Ecto neural progenitor cell (in vitro differentiated cells): ENCODE measurements at places on chromosomes 7 and 10.
A peak's percentile ranks its signal among the peaks of the same experiment; 100 is the strongest.

GRCh38 chr10:21964983-21965665 lies 38.4 kb downstream of the DNAJC1 start:
- no peak for DNase-seq

- DNase-seq, result no peak
These were observed 2.7 kb upstream of the HERPUD2 start for GRCh38 chr7:35697414-35698175.

GRCh38 chr7:44707558-44708230 lies 41.0 kb upstream of the ZMIZ2 start:
- no peak for DNase-seq

DNA sequence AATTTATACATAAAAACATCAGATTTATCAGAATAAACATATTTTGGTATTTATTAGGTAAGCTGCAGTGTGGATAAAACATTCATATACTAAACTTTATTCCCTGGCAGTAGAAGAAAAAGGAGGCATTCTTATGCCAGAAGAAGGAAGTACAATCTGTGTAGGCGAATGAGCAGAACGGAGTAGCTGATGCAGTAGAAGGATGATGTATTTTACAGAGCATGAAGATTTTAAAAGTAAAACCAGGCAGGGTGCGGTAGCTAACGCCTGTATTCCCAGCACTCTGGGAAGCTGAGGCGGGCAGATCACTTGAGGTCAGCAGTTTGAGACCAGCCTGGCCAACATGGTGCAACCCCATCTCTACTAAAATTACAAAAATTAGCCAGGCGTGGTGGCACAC lies 294.9 kb upstream of the MKLN1 start:
- DNase-seq, result no peak

- DNase-seq, result no peak
These were observed 1024.2 kb downstream of the GRM8 start for GRCh38 chr7:126228356-126229061.

DNA sequence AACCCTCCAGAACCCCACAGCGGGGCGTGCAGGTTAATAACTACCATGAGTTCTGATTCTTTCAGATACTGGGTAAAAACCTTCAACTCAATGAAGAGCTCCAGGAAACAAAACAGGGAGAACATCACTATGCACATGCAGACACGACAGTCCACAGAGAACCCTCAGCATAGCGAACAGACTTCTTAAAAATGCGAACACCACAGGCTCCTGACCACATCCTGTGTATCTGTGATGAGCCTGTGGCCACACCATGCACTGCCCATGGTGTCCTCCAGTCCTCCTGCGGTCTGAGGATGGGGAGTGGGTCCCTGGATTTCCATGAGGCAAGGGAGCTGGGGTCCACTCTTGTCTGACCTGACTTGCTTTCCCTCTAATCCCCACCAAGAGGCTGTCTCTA lies 107.2 kb downstream of the COBL start:
- no peak for DNase-seq

DNA sequence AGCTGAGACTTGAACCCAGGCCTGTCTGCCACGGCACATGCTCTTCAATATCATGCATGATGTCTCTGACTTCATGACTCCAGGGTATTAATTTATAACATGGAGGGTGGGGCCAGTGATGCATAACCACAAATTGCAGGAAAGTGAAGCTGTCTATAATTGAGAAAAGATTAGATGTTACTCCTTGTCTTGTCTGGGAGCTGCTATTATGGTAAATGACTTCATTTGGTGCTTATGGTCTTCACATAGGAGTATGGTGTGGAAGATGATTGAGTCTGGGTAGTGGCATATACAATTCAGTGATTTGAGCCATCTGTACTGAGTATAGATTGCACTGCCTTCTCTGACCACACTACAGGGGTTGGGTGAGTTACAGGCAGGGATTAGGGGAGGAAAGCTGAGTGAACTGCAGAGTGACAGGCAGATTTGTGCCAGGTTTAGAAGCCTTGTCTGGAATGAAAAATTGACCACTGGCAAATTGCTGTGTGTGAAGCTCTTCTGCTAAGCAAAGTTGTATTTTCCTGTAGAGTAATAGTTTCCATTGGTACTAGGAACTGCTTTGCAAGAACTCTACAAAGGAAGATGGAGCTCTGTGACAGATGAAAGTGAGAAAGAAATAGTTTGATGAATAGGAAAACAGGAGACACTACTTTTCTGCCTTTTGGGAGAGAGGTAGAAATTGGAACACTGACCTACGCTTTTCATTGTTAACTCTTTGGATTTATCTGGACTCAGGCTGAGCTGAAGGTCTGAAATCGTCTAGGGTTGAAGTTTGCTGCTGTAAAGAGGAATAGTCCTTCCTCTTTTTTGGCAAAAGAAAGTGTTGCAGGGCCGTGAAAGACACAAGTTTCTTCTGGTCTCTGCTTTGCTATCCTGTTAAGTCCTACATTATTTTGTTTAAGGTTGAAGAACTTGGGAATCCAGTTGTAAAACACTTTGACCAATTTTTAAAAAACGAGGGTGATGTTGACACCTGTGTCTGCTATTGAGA lies 2.7 kb downstream of the SND1 start:
- DNase-seq, result no peak

GRCh38 chr10:11578802-11579255 lies 32.6 kb downstream of the USP6NL start:
- no peak for DNase-seq

- DNase-seq, result no peak
These were observed 108.2 kb upstream of the NFE2L3 start for GRCh38 chr7:26043801-26044200.

- no peak for DNase-seq
These were observed 11.1 kb downstream of the PRLHR start for GRCh38 chr10:118584181-118584954.

DNA sequence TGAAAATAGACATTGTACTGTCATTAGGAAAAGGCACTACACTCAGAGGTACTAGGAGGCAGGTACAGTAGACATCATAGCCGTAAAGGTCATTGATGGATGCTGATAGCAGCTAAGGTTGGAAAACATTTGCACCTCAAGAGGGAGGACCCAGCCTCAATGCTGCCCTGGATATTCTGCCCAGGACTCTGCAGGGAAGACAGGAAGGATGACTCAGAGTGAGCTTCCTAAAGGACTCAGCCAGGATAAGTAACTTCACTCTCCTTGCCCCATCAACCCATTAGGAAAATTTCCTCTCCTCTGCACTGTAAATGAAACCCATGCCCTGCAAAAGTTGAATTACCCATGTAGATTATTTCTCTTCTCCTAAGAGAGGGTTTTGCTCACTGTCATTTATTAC lies 617.9 kb upstream of the MKI67 start:
- no peak for DNase-seq

DNA sequence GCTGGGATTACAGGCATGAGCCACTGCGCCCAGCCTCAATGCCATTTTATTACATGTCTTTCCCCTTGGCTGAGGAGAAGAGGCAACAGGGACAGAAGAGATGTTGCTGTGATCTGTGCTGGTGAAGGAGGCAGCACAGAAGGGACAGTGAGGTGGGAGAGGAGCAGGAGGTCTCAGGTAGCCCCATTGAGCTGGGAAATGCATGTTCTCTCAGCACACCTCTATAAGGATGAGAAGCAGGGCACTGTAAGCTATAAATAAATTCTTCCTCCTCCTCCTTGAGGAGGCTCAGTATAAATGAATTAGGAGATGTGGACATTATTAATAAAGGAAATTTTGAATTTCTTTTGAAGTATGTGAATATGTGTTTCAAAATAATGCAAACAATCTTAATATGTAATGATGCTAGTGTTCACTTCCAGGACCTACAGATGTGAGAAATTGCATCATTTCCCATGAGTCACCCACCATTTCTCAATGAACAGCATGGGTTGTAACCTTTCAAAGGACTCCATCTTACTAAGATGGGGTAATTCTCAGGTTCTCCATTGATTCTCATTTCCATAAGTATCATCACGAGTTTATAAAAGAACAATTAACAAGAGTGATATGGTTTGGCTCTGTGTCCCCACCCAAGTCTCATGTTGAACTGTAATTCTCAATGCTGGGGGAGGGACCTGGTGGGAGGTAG lies 88.9 kb upstream of the ODAD2 start:
- no peak for DNase-seq

DNA sequence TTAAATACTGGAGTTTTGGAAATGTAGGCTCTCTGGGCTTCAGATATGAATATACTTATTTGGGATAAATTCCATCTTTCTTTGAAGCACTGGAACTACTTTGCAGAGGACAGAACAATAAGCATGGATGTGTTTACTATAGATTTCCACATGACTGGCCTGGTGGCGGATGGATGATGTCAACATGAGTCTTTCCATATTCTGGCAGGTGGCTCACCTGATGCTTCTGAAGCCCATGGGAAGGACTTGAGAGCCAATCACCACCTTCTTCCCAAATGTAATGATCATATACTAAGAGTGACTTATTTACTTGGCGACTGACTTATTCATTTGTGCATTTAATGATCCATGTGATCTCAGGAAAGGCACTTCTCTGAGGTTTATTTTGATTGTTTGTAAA lies 110.5 kb downstream of the FANK1 start:
- no peak for DNase-seq

- no peak for DNase-seq
These were observed 5.3 kb downstream of the FRMD4A start for GRCh38 chr10:14325325-14325955.

GRCh38 chr7:98240961-98241673 lies 10.9 kb downstream of the TECPR1 start:
- peak; percentile 75 for DNase-seq

- DNase-seq, result no peak
These were observed 21.0 kb downstream of the ZCCHC24 start for GRCh38 chr10:79424221-79425073.

- no peak for DNase-seq
These were observed 124.4 kb upstream of the ITGB1 start for GRCh38 chr10:33082373-33082895.

DNA sequence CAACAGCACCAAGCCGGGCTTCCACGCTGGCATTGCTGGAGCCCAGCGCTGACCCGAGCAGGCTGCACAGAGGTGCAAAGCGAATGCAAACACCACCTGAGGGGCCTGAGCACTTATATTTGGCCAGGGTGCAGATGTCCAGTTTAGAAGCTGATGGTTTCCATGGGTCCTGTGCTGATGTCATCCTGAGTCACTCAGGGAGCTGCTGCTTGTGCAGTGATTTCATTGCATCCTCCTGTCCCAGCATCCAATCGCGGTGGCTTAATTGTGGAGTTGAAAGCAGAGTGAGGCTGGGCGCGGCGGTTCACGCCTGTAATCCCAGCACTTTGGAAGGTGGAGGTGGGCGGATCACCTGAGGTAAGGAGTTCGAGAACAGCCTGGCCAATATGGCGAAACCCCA lies 410.2 kb upstream of the KLF6 start:
- no peak for DNase-seq

- DNase-seq, result peak; percentile 51
These were observed 428.3 kb downstream of the TNS3 start for GRCh38 chr7:47153576-47153975.

DNA sequence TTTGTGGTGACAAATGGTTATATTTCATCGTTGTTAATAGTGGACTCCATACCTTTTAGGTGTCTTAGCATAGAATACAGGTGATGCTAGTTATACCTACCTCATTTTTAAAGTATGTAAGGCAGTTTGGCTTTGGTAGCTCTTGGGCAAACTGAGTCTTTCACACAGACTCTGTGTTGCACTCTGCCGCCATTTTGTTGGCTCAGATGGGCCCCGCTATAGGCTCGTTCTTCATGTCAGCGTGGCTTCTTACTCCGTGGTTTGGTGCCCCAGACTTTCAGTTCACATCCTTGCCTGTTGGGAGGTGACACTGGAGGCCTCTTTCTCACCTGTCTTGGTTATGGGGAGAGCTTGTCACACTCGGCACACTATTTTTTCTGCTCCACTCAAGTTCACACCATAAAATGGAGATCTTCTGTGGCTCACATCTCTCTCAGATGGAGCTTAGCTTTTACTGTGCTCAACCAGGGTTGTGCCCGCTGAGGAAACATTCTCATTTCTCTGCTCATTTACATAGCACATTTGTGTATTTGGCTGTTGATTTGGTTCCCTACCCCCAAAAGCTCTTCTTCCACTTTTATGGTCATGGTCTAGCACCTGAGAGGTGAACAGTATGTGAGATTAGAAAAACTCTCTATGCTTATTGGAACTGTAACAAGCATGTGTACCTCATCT lies 178.5 kb downstream of the ARID5B start:
- no peak for DNase-seq

DNA sequence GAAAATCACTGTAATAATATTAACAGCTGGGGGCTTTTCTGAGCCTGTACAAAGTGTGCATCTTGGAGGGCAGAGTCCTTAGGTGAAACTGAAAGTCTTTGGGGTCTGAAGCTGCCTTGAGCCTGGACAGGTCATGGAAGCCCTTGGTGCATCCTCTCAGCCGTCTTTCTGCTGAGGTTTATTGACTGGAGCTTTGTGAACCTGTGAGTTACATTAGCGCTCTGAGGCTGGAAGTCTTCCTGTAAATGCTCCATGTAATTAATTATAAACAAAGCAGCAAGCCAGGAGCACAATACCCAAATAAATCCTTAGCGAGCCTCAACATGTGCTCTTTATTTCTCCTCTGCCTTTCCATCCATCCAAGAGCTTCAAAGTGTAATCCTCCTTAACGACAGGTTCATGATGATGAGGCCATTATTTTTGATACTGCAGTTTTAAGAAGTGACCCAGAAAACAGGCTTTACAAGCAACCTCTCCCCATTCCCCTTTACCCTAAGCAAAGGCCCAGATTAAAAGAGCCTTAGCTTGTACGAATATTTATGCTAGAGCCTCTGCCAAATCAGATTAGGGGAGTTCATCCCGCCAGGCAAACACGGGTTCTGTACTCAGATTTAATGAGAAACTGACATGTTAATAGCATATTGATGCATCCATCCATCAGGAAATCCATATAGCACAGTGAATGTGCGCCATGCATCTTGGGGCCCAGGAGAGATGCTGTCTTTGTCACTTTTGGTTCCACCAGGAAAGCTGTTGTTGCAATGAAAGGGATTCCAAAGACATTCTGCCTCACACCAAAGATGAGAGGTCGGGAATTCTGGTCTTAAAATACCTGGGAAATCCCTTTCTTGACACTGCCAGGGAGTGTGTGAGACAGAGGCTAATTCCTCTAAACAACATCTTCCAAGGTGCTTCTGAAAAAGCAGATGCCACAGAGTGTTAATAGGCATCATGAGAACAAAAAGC lies 118.1 kb downstream of the ANLN start:
- DNase-seq, result no peak

- DNase-seq, result no peak
These were observed 456 bp downstream of the PGAM2 start for GRCh38 chr7:44064791-44065430.

GRCh38 chr7:96045919-96046318 lies 273.6 kb downstream of the DYNC1I1 start:
- DNase-seq, result no peak

DNA sequence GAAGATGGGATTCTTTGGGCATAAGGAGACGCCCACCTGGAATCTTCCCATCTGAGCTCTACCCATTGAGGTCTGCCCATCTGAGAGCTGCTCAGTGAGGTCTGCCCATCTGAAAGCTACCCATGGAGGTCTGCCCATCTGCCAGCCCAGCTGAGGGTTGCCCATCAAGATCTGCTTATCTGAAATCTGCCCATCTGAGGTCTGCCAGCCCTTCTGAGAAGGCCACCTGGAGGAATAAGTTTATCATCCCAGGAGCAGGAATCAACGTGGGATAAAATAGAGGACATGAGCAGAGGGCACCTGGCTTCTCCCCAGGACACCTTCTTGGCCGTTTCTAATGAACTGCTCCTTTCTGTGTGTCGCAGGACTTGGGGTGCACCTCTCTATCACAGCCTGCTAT lies 35.3 kb upstream of the PDZD8 start:
- no peak for DNase-seq

- no peak for DNase-seq
These were observed 46.4 kb downstream of the ANK3 start for GRCh38 chr10:60343254-60343653.
